ENCODE measurements at places on chromosomes 7 and 10.
A peak's percentile ranks its signal among the peaks of the same experiment; 100 is the strongest.

- DNase-seq = no peak
Observed at GRCh38 chr7:26409661-26410547, 118.2 kb downstream of the SNX10 start.

DNA sequence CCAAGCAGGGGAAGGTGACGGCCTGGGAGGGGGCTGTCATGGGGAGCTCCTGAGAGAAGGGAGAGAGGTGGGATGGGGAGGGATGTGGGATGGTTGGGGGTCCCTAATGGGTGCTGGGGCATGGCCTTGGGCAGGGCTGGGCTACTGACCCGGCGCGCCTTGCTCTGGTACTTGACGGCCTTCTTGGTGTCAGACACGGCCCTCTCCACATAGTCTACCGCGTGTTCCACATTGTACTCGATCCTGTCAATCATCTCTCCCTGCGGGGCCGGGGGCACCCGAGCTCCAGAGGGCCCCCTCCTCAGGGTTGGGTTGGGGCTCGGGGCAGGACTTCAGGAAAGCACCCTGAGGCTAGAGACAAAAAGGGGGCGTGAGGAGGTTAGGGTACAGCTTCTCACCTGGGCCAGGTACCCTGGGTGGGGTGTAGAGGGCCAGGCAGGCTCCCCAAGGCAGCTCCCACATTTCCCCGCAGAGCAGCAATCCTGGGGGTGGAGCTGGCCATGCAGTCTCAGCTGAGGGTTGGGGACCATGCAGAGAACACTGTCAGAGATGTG, 17.3 kb downstream of the BUD23 start:
- no peak for DNase-seq

DNA sequence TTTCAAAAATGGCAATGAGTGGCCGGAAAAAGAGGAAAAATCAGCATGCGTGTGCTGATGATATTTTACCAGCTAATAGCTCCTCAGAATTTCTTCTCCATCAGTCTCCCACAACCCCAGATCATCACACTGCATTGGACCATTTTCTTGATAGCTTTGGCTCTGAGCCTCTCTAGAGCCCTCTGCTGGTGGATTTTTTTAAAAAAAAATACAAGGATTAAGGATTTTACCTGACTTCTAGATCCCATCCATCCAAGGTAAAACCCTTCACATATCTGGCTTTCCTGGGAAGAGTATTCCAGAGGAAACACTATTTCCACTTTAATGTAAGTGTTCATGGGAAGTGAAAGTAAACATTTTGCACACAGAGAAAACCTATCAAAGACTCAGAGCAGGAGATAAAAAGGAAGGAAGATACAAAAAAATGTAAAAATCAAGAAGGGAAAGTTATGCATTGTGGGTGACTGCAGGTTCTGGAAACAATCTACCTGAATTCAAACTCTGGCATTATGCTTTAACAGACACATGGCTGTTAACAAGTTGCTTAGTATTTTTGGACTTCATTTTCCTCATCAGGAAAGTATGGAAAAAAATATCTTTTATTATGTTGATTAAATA, 380.9 kb downstream of the LRRTM3 start:
- DNase-seq = no peak

- DNase-seq = no peak
Observed at GRCh38 chr10:124318076-124318475, 100.6 kb downstream of the OAT start.

DNA sequence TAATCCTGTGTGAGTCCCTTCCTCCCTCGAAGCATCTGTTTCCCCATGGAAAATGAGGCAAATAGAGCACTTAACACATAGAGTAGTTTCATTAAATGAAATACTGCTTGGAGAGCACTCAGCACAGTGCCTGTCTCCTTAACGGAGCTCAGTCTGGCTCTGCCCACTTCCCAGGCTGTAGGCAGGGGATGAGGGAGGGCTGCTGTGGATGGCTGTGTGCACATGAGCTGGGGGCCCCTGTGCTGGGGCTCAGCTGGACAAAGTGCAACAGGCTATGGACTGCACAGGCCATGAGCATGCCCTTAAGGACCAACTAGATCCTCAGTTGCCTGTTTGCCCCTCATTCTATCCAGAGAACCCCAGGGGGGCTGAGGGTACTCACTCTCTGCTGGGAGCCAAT, 14.5 kb downstream of the ZCCHC24 start:
- DNase-seq = no peak

GRCh38 chr10:101301111-101301731, 52.7 kb upstream of the BTRC start:
- peak; percentile 8 for DNase-seq

- no peak for DNase-seq
Observed at GRCh38 chr10:22684699-22685098, 29.7 kb downstream of the PIP4K2A start.

GRCh38 chr10:22002591-22003176, 846 bp downstream of the DNAJC1 start:
- DNase-seq = peak; percentile 30

DNA sequence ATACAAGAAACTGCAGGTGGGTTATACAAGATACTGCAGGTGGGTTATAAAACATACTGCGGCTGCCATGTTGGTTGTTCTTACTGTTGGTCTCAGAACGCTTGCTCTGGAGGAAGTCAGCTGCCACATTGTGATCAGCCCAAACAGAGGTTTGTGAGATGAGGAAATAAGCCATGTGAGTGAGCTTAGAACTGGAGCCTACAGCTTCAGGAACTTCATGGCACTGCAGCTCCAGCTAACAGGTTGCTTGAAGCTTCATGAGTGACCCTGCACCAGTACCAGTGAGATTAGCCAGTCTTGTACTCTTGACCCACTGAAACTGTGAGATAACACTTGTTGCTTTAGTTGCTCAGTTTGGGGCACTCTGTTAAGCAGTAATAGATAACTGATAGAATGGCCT, 74.5 kb upstream of the PRKCQ start:
- no peak for DNase-seq

GRCh38 chr10:12777840-12778585, 223.5 kb downstream of the CCDC3 start:
- DNase-seq = no peak

- DNase-seq = no peak
Observed at GRCh38 chr10:34709637-34710390, 105.3 kb downstream of the PARD3 start.

DNA sequence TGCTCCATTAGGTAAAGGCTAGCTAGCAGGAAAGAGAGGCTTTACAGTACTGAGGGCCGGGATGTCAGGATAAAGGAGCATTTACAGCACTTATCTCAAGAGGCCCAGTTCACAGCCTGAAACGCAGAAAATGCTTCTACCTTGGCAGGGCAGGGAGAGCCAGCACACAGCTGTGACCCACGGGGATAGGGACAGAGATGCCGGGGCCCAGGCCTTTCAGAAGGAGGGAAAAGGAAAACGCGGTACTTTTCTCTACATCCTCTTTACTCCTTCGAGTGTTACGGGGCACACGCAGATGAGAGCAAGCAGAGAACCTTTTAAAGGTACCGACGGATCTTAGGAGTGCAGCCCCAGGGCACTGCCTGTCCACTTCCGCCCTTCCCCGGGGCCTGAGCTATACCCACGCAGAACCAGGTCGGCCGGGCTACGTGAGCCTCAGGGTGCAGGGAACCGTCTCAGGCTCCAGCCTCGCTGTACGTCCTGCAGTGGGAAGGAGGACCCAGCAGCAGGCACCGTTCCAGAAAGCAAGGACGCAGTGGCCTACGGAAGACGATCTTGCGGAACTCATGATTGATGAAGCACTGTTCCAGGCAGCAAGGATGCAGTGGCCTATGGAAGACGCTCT, 232.3 kb downstream of the ELFN1 start:
- DNase-seq = no peak

- DNase-seq = no peak
Observed at GRCh38 chr7:129465080-129465479, 30.8 kb downstream of the STRIP2 start.

DNA sequence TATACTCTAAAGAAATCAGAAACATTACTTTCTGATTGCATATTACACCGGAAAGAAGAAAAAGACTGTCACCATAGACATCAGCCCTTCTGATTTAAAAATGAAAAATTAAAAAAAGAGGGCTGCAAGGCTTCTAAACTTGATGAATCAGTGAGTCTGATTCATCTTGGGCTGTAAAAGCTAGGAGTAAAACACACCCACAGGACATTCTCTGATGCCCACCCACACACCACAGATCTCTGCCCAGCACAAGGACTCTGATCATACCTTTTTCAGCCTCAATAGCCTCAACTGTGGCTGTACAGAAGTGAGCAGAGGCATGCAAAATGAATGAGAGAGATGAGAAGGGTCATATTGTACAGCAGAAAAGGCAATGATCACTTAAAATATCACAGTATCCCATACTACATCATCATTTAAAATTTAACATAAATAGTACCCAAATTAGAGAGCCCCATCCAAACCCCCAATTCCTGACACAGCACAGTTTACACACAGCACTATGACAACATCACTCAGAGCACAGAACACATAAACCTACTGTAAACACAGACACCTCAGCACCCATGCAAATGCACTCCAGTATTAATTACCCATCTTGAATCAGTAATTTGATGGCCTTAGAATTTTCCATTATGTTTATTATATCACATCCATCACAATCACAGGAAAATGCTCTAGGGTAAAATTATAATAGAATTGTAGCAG, 6.4 kb upstream of the MSS51 start:
- DNase-seq = no peak

- no peak for DNase-seq
Observed at GRCh38 chr7:42222125-42222524, 14.9 kb downstream of the GLI3 start.

GRCh38 chr10:126686719-126687118, 16.2 kb upstream of the C10orf90 start:
- no peak for DNase-seq

GRCh38 chr10:84706875-84707274, 378.5 kb downstream of the CCSER2 start:
- no peak for DNase-seq

DNA sequence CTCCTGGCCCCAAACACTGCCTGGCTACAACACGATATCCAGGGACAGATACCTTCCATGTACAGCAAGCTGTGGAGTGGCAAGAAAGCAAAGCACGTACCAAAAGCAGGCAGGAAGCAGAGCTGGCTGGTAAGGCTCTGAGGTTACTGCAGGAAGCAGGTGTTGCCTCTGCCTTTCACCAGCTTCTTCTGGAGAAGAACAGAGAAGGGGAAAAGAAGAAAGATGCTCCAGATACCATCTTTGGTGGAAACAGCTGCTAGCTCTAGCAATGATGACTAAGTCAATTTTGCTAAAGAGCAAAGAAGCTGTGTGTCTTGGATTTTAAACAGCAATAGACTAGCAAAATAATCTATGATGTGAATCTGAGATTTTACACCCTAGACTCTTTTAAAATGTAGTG, 34.9 kb upstream of the PRSS1 start:
- DNase-seq = peak; percentile 79

DNA sequence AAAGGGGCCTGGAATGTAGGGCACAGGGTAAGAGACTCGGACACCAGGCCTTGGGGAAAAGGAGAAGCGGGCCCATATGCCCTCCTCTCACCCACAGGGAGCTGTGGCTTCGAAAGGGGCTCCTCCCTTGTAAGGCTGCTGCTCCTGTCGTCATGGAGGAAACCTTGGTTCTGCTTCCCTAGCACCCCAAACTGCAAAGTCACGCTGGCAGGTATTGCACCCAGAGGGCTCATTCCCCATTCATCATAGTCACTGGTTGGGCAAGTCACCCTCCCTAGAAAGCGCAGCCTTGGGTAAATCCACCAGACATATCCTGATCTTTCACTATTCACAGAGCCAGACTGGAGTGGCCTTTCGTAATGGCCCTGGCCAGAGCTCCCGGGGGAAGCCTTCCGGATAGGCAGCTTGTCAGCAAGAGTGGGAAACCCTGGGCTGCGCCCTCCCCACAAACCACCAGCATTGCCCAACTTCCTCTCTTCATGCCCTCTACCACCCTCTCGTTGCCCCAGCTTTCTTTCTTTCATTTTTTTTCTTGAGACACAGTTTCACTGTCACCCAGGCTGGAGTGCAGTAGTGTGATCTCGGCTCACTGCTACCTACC, 121.0 kb downstream of the HIP1 start:
- DNase-seq = peak; percentile 68

DNA sequence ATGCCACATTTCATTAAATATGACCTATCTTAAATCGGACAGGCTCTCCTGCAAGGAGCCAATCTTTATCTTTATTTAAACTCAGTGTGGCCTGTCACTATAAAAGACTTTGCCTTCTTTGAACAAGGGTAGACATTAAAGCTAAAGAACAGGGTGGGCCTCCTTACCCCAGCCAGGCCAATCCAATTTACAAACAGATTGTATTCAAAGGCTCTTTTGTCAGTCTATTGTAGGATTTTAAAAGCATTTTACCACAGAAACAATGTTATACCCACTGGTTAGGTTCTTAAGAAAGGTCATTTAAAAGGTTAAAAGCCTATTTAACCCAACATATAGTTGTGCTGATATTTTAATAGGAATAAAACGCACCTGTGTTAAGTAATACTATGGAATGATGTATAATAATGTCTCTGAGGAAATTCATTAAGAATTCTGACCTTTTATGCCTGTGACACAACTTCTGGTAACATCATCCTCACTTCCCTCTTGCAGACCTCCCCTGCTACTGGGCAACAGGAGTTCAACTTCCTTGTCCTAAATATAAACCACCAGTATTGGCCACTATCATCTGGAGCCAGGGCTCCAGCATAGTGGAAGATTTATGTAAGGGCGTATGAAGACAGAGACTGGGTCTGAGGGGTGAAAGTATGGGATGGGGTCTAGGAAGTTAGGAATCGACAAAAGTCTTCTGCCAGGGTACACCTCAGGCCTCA, 32.5 kb downstream of the MTERF1 start:
- DNase-seq = no peak

DNA sequence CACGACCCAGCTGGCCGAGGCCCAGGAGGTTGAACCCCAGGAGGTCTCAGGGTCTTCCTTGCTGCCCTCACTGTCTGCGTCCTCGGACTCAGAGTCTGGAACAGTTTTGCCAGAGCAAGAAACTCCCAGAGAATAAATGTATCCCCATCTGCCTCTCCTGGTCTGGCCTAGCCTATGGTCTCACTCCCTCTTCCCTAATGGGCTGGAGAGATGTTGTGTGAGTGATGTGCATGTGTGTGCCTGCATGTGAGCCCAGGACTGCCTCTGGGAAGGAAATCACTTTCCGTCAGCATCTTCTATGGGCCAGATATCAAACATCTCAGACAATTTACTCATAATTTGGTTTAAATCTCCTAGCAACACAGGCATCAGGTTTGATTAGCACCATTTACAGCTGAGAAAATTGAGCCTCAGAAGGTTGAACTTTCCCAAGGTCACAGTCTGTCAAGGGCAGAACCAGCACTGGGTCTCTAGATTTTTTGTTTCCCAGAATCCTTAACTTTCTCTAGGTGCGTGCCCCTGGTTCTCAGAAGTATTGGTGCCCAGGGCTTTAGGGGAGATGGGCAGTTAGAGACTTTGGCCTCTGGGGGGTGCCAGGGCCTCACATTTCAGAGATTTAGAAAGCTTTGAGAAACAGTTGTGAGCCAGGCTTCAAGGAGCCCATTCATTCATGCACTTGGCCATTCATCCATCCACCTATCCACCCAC, 4.9 kb downstream of the TMEM270 start:
- DNase-seq = no peak

- DNase-seq = no peak
Observed at GRCh38 chr10:127908106-127908958, 1.4 kb downstream of the PTPRE start.

- DNase-seq = no peak
Observed at GRCh38 chr10:25818751-25819150, 115.3 kb upstream of the MYO3A start.
